ENCODE measurements at places on chromosomes 11 and 22.
A peak's percentile ranks its signal among the peaks of the same experiment; 100 is the strongest.

GRCh38 chr22:36461665-36462649, 19.5 kb downstream of the TXN2 start:
- DNase-seq = no peak

DNA sequence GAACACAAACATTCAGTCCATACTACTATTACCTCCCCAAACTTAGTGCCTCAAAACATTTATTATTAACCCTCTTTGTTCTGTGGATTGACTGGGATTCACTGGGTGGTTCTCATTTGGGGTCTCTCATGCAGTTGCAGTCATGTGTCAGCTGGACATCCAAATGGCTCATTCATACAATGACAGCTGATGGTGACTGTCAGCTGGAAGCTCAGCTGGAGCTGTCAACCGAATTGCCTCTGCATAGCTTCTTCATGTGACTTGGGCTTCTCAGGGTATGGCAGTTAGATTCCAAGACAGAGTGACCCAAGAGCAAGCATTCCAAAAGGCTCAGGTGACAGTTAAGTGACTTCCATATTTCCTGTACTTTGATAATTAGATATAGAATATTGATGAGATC, 85.2 kb downstream of the CCDC34 start:
- no peak for DNase-seq

GRCh38 chr11:2721210-2721916, 21.6 kb upstream of the KCNQ1OT1 start:
- DNase-seq = no peak

DNA sequence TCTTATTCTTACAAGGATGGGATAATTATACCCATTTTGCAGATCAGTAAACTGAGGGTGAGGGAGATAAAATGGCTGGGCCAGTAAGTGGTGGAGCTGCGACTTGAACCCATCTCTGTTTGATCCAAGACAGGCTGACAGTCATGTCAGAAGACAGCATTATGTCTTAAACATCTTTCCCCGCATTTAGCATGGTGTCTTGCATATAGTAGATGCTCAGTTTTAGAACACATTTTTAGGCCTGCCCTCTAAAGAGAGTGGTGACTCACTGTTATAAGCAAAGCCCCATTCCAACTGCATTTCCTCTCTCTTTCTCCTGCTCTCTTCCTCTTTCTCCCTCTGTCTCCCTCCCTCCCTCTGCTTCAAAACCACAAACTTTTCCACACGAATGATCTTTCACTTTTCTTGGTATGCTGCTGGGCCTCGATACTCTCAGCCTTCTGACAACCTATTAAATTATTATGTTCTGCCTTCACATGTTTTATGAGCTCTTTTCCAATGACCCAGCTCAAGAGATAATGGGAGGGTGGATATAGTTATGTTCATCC, 25.2 kb downstream of the CWC15 start:
- DNase-seq = no peak

- DNase-seq = no peak
Measured at GRCh38 chr11:121473064-121473777, 20.5 kb upstream of the SORL1-AS1 start.

DNA sequence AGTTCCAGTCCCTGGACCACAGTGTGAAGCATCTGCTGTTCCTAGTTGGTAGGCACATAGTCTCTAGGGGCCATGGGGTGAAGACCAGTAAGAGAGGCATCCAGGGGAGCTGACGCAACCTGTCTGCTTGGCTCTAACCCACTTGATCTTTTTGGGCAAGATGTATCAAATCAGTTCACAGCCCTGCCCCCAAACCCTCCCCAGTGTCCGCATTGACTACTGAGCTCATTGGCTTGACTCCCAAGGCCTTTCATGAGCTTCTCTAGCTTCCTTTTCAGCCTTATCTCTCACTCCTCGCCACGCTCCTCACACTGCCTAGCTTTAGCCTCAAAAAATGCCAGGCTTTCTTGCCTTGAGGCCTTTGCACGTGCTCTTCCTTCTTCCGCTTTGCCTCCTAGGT, 29.7 kb upstream of the ABCC8 start:
- DNase-seq = no peak

GRCh38 chr11:72224564-72225410, at the start of gene INPPL1:
TSS of gene INPPL1 (plus strand) at chr11:72224767. CDS start at chr11:72224985, 218 bp downstream.
- DNase-seq = peak; percentile 63

DNA sequence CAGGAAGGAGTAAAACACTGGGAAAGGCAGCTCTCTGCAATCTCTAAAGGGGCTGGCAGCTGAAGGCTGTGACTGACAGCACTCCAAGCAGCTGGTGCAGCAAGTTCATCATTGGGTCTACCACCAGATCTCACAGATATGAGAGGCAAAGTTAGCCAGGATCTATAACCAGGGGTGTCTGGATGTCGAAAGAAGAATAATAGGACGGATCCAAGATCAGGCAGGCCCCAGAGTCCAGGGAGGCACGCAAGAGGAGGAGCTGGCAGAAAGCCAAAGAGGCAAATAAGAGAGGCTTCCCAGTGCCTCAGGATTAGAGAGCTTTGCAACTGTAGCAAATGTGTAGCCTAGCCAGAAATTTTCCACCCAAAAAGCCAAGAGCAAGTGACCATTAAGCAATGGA, 77.1 kb downstream of the RBMXL2 start:
- DNase-seq = no peak

DNA sequence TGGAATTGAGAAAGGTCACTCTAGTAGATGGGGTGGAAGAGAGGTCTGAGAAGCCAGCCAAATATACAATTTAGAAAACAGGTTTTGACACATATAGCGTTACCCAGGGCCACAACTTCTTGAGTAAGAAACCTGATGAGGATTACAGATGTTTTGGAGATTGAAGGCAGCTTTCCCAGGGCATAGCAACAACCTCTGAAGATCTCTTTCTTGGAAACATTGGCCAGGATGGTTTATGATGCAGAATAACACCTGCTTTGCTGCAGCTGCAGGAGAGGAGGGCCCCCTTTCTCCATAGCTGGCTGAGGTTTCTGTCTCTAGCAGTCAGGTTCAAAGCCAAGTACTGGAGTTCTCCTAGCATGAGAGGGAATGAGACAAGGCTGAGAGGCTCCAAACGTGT, 75.1 kb upstream of the NUP50 start:
- DNase-seq = no peak

- DNase-seq = no peak
Measured at GRCh38 chr11:61685617-61685967, 5.4 kb downstream of the DAGLA start.

- DNase-seq = no peak
Measured at GRCh38 chr22:20175597-20175900, 24.7 kb upstream of the CCDC188 start.

DNA sequence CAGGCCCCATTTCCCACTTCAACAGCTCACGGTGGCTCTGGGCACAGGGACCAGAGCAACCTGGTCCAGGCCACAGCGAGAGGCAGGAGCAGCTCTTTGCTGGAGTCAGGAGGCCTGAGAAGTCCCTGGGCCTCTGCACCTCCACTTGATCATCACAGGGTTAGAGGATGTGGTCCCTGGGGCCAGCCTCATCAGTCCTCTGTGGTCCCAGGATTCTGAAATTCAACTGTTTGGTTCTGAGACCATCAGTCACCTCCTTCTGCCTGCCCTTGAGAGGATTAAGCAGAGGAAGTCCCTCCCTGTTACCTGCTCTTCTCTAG, 24.9 kb upstream of the CBX7 start:
- no peak for DNase-seq

- no peak for DNase-seq
Measured at GRCh38 chr22:19626666-19627065, 87.6 kb upstream of the SEPTIN5 start.

GRCh38 chr22:42766860-42767259, 46.2 kb upstream of the A4GALT start:
- no peak for DNase-seq

- peak; percentile 52 for DNase-seq
Measured at GRCh38 chr11:59289356-59290181, 69.1 kb upstream of the OR5AN1 start.

DNA sequence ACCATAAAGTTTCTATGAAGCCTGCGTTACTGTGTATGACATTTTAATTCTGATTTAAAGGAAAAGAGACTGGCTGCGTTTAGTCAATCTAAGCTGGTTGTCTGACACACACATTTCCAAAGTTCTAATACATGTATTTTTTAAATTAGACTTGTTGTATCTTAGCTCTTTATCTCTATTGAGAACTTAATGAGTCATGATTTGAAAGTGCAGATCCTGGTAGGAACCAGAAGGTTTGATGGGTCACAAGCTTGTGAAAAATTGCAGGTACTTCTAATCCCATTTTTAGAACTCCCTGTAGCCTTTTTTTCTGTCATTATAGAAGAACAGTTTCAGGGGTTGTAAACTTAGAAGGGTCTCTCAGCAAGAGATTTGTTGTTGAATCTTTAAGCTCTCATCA, 210.3 kb downstream of the DDX10 start:
- DNase-seq = no peak

- DNase-seq = no peak
Measured at GRCh38 chr11:1397146-1397861, 7.6 kb downstream of the BRSK2 start.

DNA sequence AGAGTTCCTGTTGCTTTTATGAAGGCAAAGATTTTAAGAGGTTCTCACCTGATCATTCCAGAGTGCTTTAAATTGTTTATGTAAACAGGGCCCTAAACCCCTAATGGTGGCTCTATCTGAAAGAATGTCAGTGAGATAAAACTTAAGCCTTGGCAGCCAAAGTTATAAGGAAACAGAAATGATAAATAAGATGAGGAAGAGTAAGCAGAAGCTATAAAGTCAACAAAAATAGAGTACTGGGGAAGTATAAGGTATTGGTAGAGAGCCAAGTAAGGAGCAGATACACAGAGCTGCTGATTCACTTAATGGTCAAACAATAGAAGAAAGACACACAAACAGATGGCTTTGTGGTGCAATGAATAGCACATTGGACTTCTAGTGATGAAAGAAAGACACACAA, 37.9 kb downstream of the TMPRSS5 start:
- no peak for DNase-seq

DNA sequence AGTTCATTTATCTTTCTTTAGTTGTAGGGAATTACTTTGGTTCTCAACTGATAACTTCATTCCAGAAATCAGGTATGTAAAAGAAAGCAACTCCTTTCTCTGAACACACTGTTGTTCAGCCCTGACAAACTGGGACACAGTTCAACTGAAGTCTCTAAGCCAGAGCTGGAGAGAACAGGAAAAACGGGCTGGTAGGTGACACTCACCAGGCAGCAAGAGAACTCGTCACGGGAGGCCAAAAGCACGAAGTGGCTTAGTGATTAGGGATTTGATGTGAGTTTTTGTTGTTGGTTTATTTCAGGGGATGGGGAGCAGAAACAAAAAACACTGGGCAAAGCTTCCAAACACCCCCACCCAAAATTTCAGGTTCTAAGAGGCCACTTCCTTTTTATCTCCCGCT, 54.1 kb downstream of the MYH9 start:
- DNase-seq = no peak

DNA sequence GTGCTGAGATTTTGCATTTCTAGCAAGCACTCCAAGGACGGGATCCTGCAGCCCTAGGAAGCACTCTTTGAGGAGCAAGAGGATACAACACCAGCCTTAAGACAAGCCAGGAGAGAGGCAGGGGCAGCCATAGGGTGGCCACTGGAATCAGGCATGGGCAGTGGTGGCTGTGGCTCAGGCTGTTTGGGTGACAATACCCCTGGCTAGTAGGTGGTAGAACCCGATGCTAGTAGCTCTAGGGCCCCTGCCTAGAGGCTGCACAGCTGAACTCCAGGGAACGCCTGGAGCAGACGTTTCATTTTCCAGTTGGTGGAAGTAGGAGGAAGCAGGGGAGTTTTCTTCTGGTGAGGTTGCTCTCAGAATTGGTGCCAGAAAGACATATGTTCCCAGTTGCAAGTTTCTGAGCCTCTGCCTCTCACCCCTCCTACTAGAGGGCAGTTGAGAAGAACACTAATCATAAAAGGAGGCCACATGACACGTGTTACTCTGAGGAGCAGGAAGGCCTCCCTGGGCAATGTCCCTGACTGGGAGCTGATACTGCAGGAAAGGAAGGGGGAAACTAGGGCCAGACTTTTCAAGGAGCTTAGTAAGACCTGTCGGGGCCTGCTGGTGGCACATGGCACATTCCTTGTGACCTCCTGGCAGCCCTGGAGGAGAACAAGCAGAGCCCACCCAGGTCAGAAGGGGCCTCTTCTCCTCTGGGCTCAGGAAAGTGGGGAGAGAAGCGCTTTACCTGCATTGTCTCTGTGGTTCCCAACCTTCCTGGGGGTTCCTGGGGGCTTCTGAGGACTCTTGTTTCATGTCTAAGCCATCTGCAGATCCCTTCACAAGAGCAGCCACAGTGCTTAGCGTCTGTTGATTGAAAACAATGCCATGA, 56.6 kb upstream of the DRD2 start:
- no peak for DNase-seq

DNA sequence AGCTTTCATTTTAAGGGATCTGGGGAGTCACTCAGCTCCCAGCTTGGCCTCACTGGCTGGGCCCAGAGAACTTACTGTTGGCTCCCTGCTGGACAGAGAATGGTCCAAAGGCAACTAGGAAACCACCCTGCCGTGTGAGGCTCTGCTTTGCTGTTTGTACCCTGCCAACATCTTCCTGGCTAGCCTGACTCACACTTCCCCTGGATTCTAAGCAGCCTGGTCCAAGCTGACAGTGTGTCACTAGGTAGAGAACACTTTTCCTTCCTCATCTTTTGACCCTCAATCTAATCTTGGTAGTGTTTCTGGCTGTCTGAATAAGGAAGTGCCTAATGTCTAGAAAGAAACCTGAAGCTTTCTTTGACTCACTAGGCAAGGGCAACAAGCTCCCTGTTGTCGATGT, 76.7 kb downstream of the FAR1 start:
- DNase-seq = no peak

- no peak for DNase-seq
Measured at GRCh38 chr11:123729602-123730001, 11.9 kb downstream of the ZNF202 start.

DNA sequence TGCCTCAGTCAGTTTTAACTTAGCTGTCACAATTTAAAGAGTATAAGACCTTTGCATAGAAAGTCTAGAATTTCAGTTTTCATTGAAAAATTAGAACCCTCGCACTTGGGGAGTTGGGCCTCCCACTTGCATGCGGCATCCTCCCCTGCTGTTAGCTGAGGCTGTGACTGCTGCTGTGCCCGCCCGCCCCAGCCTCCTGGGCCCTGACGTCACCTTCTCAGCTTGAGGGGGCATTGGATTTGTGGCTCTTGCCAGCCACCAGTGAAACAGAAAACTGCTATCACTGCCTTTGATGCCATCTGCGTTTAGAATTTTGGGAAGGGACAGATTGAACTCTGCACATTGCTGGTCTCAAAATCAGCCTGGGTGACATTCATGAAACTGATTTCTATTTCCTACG, 108.7 kb downstream of the CTTN start:
- no peak for DNase-seq

GRCh38 chr22:27878541-27878940, 40.5 kb downstream of the PITPNB start:
- no peak for DNase-seq

DNA sequence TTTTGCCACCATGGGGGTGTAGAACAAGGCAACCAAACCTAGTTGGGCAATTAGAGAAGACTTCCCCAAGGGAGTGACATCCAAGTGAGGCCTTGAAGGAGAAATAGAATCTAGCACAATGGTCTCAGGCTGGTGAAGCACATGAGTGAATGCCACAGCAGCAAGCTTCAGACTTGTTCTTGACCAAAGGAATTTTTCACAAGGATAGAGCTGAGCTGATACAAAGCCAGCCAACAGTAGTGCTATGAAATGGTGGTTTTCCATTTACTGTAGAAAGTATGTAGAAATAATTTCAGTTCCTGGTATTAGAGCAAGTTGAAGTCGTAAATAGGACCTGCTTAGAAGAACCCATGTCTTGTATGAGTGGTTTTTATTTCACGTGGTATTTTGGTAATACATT, 148.3 kb upstream of the RASSF10 start:
- DNase-seq = no peak

GRCh38 chr11:114057605-114058004, 1.9 kb upstream of the ZBTB16 start:
- no peak for DNase-seq

All from B cell (primary cell).